ENCODE measurements at places on chromosomes 11 and 22. TPM values are rescaled to one million over a fixed set of nuclear protein-coding genes. Genes with fewer than 3 reads are reported as not detected.

DNA sequence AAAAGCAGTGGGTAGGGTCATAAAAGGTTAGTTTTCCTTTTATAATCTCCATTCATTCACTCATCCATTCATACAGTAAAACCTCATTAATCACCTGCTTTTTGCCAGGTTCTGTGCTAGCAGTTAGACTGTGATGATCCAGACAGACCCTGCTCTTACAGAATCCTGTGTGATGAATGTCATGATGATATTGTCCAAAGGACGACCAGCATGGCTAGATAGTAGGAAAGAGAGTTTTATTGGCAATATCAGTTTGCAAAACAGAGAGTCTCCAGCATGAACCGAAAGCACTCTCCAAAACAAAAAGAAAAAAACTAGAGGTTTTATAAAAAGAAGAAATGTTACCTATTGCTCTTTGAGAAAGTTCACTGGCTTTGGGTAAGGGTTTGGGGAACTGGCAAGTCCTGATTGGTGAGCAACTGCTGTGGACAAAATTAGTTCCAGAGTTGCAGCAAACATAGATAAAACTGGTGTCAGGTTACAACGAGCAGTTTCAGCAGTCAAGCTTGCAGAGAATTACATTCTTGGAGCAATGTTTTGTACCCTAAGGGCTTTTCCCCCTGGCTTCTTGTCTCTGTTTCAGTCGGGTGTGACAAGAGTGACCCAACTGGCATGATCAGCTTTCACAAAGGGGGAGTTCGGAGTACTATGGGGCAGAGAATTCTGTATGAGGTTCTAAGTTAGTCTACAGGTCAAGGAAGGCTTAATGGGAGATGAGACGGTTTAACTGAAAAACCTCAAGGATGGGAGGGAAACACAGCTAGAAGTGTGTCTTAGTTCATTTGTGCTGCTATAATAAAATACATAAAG, 58.3 kb downstream of the HSD17B12 start:
- peak; percentile 50 for DNase-seq

DNA sequence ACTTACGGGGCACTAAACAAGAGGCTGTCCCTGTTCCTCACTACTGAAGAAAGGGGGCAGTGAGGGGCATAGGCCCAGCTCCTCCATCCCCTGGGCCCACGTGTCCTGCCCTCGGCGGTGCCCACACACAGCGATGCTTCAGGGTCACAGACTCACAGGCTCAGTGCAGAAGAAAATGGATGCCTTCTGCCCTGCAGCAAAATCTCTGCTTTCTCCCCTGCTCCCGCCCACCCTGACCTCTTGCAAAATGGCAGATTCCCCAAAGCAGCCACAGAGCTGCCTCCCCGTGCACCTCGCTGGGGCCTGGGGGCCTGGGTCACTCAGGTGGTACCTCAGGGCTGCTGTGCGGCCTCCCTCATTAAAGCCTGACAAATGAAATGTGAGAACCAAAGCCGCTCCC, 204.0 kb downstream of the DSCAML1 start:
- no peak for DNase-seq

- DNase-seq: no peak
These were observed 5.6 kb downstream of the RGL4 start for GRCh38 chr22:23696326-23696851.

The TMPRSS4 gene
- polyA plus RNA-seq: 30.2 TPM

The SLC22A9 gene
- not detected for polyA plus RNA-seq

The OR9G1 gene
- polyA plus RNA-seq: not detected

Measured in left kidney (tissue), 8 donors.